Right kidney (tissue), 9 donors: ENCODE measurements at places on chromosomes 16 and 17.

GRCh38 chr16:86872833-86873232 is 294.5 kb downstream of the FOXL1 start:
- DNase-seq, result no peak

DNA sequence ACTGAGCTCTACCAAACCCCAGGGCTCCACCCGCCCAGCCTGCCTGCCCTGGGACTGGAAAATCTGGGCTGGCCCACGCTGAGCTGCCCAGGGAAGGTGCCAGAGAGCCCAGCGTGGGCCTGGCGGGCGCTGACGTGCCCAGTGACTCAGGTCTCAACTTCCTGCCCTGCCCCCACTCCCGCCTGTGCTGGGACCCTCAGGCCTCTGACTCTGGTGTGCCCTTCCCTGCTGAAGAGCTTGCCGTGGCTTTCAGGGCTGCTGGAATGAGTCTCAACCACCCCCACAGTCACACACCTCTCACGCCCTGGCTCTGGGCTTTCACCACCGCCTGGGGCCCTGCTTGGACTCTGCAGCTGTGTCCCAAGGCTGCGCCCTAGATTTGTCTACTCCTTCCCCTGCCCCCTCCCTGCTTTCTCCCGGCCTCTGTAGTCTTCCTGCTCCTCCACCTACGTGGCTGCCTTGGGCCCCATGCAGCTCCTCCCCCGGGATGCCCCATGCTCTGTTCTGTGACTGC is 10.4 kb downstream of the LLGL1 start:
- no peak for DNase-seq

GRCh38 chr17:41490000-41490990 is 585 bp upstream of the KRT36 start:
- no peak for DNase-seq

GRCh38 chr16:30896261-30896888 is at the start of gene CTF1:
CTF1 (plus strand) TSS chr16:30896614; CDS start chr16:30896644, 30 bp downstream.
- DNase-seq, result peak; percentile 90

DNA sequence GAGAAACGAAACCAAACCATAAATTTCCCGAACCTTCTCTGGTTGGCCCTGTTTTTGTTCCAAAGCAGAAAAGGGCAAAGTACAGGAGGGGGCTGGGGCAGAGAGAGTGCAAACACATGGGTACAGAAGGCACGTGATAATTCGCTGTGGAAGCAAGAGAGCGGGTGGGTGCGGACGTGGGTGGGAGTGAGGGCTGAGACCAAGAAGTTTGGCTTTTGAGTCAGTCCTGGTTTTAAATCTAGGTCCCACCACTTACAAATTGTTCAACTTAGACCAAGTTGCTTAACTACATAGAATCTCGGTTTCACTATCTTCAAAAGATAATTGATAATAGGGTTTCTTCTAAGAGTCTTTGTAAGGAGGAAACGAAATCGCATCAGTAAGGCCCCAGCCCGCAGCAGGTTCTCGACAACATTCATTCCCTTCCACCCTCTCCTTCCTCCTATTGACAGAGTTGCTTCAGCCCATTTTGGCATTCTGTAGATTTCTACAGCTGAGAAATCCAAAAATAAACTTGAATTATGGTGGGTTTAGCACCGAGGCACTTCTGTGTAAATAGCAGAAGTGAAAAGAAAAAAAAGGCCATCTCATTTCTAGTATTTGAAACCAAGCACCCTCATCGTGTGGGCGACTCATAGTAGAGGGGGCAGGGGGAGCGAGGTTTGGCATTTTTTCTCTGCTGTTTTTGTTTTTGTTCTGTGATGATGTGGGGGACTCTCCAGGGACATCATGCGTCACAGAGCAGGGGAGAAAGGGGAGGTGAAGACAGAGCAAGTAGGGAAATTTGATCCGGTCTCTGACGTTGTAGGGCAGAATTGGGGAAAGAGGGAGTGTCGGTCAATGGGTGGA is 33.6 kb upstream of the CCR7 start:
- DNase-seq, result peak; percentile 59

- DNase-seq, result no peak
These were observed 14.8 kb downstream of the TLE7 start for GRCh38 chr16:71426880-71427615.

GRCh38 chr16:63652091-63652490 is 1469.8 kb downstream of the CDH11 start:
- DNase-seq, result no peak

DNA sequence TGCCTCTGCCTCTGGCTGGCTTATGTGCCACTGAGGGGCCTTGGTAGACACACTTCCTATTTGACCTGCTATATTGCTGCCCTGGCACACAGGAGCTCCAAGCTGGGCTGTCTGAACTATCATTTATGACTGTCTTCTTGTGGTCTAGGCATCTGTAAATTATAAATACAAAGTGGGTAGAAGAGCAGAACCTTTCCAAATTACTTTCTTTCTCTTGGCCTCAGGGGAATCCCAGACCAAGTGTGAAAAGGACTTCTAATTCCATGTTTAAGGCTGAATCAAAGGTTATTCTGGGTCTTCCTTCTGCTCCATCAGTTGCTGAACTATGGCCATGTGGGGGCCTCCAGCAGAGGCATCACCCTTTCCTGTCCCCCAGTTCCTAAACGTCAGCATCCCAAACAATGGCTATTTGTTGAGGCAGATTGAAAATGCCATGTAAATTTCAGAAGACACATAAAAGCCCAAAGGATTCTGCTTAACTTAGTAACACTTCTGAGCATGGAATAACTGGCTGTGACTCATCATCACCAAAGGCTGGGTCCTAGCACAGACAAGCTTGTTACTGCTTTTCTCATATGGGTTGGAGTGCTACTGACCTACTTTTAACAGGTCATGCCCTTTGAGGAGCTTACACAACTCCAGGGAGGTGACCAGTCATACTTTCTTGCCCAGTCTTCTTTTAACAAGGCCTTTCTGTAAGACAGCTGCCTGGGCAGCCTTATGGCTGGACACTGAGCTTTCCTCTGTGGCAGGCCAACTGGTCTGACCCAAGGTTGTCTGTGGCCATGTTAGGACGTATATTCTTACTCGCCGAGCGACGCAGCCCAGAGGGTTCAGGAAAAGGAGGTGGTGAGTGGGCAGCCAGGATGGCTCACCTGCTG is 154.8 kb downstream of the VPS53 start:
- DNase-seq, result no peak

DNA sequence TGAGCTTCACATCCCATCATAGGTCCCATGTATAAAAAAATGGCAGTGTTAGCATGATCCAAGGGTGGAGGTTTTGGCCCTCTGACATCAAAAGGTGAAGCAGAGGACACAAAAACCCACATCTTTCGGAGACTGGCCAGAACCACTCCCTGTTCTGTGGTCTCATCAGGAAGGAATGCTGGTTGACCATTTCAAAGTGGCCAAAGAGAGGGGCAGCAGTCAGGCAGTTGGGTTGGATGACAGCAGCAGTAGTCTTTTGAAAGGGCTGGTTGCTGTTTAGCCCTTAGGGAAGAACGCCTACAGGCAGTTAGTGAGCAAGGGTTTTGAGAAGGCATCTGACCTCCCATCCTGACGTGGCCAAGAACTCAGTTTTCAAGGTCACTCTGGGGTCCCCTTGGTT is 40.5 kb downstream of the LCMT1 start:
- DNase-seq, result no peak

DNA sequence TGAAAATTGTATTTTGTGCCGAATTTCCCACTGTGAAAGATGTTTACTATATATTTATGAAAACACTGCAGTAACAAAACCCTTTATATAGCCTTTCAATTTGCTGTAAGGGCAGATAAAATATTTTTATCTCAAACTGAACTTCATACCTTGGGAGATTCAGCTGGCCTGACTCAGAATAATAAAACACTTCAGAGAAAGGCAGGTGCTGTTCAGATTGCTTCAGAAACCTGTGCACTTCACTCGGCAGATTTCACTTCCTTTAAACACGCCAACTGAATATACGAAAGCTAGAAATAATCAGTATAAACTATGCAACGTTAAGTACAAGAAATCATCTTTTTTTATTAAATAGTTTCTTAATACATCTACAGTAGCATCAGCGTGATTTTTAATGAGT is 839.1 kb upstream of the RBFOX1 start:
- no peak for DNase-seq

GRCh38 chr17:56489980-56490379 is 103.5 kb upstream of the NOG start:
- no peak for DNase-seq

DNA sequence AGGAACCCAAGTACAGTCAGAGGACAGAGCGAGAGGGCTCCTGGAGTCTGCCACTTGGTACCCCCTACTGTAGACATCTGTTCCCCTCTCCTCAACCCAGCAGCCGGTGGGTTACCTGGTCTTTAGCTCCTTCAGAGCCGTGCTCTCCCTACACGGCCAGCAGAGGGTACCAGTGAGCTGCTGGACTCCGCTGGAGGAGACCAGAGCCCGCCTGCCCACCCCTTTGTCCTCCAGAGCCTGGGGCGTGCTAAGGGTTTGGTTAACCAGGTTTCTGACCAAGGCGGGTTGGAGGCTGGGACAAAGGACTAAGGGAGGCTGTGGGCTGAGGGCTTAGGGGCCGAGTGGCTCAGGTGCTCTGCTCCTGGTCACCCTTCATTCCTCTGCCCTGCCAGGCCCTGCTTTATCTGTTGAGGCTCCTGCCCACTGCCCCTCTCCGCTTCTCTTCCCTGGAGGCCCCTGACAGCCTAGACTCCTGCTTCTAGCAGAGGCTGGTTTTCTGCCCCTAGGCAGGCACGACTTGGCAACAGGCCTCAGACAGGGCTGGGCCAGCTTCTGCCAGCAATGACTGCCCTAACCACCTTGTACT is 2.7 kb upstream of the HSD11B2 start:
- DNase-seq, result peak; percentile 63

DNA sequence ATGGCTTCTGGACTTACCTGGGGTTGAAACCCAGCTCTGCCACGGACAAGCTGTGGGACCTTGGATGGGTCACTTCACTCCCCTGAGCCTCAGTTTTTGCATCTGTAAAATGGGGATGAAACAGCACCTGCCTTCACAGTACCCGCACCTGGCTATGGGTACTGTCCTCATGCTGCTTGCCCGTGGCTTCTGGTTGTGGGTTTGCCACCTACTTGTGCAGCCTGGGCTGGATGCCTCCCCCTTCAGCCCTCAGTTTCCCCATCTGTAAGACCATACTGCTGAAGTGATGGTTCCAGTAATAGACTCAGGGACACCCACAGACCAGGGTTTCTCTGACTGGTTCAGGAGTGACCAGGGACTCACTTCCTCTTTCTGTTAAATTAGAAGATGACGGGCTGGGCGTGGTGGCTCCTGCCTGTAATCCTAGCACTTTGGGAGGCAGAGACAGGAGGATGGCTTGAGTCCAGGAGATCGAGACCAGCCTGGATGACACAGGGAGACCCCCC is 9.4 kb downstream of the GLIS2 start:
- DNase-seq, result no peak

- DNase-seq, result no peak
These were observed 21.7 kb upstream of the UBTF start for GRCh38 chr17:44241106-44241624.

DNA sequence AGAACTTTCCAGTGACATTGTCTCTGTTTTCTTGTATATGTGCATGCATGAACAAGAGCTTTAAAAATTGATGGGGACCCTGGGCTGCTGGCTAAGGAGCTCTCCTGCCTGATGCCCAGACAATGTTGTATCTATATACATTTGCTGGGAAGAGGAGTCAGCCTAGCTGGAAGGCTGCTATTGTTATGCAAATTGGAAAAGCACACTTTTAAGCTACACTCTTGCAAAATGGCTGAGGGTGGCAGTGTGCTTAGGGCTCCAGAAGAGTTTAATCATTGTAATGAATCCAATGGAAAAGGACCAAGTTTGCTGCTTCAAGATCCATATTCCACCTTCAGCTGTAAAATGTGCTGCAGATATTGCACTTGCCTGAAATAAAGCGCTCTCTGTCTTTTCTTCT is 171.8 kb downstream of the PRKCA start:
- DNase-seq, result no peak

- no peak for DNase-seq
These were observed 870.2 kb upstream of the GOT2 start for GRCh38 chr16:59604354-59604753.

DNA sequence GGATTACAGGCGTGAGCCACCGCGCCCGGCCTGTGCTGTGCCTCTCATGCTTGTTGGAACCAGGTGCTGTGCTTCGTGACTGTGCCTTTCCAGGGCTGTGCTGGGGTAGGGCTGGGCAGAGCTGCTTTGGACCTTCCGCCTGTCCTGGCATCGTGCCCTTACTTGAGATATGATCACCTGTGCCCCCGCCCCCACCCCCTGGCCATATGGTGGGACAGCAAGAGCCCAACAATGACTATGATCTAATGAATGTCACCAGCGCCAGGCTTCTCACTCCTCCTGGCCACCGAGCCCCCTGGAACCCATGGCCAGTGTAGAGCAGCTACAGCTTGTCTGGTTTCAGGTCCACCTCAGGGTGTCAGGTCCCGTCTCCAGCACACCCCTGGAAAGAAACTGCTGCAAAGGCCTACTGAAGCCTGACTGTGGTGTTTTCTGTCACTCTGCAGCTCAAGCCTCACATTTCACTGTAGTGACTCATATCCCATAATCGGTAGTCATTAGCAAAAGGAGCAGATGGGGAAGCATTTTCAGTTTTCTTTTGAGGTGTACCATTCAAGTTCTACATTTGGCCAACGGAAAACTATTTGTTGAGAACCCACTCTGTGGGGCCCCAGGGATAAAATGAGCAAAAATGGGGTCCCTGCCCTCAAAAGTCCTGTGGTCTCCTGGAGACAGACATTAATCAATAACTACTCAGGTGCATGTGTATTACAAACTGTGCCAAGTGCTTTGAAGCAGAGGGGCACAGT is 22.1 kb downstream of the FCSK start:
- no peak for DNase-seq

DNA sequence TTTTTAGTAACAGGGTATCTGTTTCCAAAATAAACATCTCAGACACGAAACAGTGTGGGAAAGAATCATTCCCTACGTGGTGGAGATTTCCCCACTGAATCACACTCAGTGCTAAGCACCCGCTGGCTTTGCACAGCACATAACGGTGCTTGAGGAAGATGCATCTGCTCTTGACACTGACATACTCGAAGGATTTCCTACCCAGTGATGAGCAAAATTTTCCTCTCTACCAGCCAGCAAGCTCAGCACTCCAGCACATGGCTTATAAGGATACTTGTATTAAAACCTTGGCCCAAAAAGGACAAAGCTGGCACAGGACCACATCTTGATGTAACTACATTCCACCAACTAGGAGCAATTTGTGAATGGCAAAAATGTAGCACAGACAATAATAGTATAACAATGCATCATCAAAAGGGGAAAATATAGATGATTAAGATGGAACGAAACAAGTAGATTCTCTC is 59.0 kb downstream of the ANKFY1 start:
- DNase-seq, result no peak
